GM23338 (cell line): ENCODE measurements at places on chromosomes 6 and 20. TPM values are rescaled to one million over a fixed set of nuclear protein-coding genes. Genes with fewer than 3 reads are reported as not detected.

PKIB gene
- polyA plus RNA-seq = 125 and 128 TPM in 2 replicates

QKI gene
- 53.7 and 60.8 TPM in 2 replicates for polyA plus RNA-seq

GPR63 gene
- polyA plus RNA-seq = 5.4 and 5.5 TPM in 2 replicates

CLVS2 gene
- polyA plus RNA-seq = 0.08 and 0.14 TPM in 2 replicates

TRIM38 gene
- polyA plus RNA-seq = 0.57 and 0.82 TPM in 2 replicates

IL17F gene
- polyA plus RNA-seq = 0.35 TPM in 1 of 2 replicates, not detected in the other

KIAA1755 gene
- polyA plus RNA-seq = not detected in 2 replicates

SALL4 gene
- 122 and 123 TPM in 2 replicates for polyA plus RNA-seq

MAS1 gene
- polyA plus RNA-seq = not detected in 2 replicates

LY6G6C gene
- polyA plus RNA-seq = 0.23 TPM in 1 of 2 replicates, not detected in the other

DLL1 gene
- 2.2 and 2.6 TPM in 2 replicates for polyA plus RNA-seq

SEMG1 gene
- 4.4 and 5.7 TPM in 2 replicates for polyA plus RNA-seq

GOPC gene
- 14.0 and 15.5 TPM in 2 replicates for polyA plus RNA-seq

GTSF1L gene
- polyA plus RNA-seq = not detected in 2 replicates

GRCh38 chr6:22152841-22153240 is 144.0 kb downstream of the PRL start:
- no peak for DNase-seq

- DNase-seq = no peak
These were observed 16.0 kb upstream of the TRIM38 start for GRCh38 chr6:25946631-25947030.

GRCh38 chr20:48242623-48243022 is 457.3 kb upstream of the SULF2 start:
- no peak for DNase-seq

- DNase-seq = no peak
These were observed 99.2 kb downstream of the NKAIN2 start for GRCh38 chr6:123902738-123903313.

- DNase-seq = peak; percentile 95
These were observed 10.0 kb upstream of the POU5F1 start for GRCh38 chr6:31180500-31180899.

- DNase-seq = no peak
These were observed 108.2 kb downstream of the THBS2 start for GRCh38 chr6:169145496-169145895.

GRCh38 chr6:19037607-19038006 is 650.5 kb downstream of the RNF144B start:
- DNase-seq = no peak

GRCh38 chr6:43127877-43128276 is 43.2 kb upstream of the SRF start:
- DNase-seq = no peak

GRCh38 chr20:32285621-32286371 is 8.3 kb downstream of the KIF3B start:
- no peak for DNase-seq

- DNase-seq = no peak
These were observed 286.2 kb downstream of the PREX1 start for GRCh38 chr20:48541581-48542071.

DNA sequence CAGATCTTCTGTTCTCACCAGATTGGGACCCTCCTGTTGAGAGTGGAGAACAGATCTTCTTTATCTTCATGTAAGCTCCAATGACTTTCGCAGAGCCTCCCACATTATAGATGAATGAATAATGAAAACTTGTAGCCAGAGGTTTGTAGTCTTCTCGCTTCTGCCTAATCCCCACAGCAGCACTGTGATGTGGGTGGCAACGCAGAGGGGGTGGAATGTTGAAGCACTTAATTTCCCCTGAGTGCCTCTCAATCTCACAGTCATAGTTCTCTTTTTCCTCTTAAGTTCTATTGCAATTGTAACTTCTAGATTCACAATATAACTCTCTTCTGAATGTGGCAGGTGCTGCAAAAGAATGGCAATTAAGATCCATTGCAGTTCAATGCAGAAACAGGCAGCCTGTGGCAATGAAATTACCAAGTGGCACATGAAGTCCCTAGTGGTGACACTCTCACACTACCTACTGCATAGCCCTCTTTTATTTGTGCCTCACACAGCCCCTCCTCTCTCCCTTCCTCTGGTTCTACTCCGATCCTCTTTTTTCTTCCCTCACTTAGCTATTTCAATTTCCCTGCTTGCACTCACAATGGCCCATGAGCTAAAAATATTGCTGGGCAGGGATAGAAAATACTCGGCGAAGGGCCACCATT is 281.9 kb downstream of the UBE3D start:
- DNase-seq = peak; percentile 73

DNA sequence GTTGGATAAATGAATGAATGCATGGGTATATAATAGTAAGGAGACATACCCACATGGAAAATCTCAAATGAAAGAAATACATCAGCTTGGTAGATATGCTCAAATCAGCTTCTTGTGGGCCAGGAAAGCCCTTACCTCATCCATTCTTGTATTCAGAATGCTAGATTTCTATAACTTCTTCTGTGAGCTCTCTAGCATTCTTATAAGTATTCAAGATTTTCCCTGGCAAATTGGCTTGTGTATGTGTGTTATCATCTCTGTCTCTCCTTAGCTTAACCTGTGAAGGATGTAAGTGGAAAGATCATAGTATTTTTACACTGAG is 100.8 kb downstream of the OR2B2 start:
- DNase-seq = no peak

- DNase-seq = no peak
These were observed 28.7 kb downstream of the SNHG17 start for GRCh38 chr20:38406476-38406875.

DNA sequence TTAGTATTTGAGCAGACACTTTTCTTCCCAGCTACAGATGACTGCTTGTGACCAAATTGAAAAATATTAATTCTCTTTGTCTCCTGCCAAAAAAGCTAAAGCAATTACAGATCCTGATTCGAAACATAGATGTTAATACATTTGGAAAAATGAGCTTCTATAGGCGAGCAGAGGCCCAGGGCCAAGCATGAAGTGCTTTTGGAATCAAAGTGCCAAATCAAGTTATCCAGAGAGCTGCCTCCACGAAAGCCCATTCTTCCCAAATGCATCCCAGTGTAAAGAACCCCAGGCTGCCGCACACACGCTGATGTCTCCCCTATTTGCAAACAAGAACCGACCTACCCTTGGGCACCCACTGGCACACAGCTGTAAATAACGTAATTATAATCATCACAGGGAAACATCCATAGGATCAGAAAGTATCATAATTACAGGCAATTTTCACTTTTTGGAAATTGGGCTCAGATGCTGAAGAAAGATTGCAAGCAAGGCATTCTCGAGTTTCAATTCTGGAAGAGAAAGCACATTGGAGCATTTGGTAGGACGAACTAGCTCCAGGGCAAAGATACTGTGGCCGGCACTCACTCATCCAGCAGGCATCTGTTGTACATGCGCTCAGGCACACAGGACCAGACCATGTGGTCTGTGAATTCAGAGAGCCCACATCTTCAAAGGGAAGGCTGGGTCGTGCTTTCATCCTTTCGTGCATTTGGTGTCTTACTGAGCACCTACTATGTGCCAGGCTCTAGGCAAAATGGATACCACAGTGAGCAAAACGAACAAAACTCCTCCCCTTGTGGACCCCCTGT is 45.9 kb downstream of the BMP7 start:
- no peak for DNase-seq

DNA sequence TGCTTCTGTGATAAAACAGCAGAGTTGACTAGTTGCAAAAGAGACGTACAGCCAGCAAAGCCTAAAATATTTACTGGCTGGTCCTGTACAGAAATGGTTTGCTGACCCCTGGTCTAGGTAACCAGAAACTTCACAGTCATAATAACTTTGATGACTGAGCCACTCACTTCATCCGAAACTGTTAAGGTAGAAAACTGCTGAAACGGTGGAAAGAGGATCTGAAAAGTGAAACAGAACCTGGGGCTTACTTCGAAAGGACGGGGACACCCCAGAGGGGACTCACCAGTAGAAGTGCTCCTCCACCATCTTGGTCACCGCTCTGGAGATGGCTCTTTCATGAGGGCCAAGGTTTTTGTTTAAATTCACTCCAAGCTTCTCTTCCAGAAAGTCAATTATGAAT is 16.4 kb downstream of the FAXC start:
- DNase-seq = no peak

- no peak for DNase-seq
These were observed 280.4 kb downstream of the UBE3D start for GRCh38 chr6:82785206-82785605.

DNA sequence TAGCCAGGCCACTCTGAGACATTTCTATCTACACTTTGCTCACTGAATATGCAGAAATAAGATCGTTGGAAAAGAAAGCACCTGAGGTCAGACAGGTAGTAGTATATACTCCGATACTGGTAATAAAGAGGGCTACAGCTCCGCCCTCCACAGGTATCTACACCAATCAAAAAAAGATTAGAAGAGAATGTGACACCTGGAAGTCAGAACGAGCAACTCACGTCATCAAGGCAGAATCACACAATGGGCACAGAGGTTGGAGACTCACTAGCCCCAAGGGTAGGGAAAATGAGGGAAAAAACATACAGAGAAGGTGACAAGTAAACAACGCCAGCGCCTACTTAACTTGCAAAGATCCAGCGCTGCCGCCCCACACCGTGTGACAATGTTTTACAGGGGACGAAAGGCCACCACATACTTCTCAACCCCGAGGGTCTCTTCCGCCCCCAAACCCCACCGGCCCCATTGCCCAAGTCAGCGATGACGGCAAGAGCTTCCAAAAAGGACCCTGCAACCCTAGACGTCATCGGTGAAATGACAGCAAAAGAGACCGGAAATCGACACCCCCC is 653 bp downstream of the LMBRD1 start:
- peak; percentile 87 for DNase-seq

DNA sequence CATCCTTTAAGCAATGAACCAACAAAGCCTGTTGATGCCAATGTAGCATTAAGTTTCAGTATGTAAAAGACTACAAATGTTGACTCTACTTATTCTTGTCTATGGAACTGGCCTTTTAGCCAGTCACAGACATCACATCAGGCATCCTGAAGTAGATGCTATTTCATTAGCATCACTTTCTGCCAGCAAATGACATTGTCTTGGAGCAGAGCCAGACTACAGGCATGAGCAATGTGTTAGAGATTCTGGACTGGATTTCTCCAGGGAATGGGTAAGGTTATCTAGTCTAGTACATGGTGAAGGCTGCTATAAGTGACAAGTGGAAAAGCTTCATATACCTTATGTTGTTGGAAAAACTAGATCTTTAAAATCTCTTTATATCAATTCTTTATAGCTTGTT is 142.9 kb downstream of the ADGRB3 start:
- no peak for DNase-seq

GRCh38 chr6:14066782-14067406 is 50.7 kb upstream of the CD83 start:
- peak; percentile 86 for DNase-seq

GRCh38 chr6:73231986-73232391 is 6.7 kb upstream of the KHDC1L start:
- DNase-seq = no peak

DNA sequence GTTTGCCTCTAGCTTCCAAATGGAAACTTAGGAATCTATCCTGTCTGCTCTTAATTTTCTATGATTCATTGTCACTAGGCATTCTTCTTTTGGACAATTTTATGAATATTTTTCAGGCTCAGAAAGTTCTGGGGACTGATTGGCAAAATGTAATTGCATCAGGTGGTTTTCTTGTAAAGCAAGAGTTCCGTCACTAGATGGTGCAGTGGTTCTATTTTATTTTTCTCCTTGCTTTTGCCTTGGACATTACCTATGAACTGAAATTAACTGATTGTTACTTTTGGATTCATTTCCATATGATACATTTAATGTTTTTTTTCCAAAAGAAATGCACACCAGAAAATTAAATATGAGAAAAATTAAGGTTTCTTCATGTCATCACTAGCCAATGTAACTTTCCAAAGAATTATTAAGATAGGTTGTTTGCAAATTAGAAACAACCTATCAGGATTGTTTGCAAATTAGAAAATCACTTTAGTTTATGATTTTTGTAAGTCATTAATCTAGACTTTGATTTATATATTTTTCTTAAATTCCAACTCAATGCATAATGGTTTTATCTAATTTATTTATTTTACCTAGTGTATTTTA is 48.0 kb downstream of the TMEM170B start:
- DNase-seq = peak; percentile 70

GRCh38 chr20:2917266-2917665 is 44.0 kb downstream of the PTPRA start:
- DNase-seq = peak; percentile 66

GRCh38 chr6:28446818-28447511 is 3.7 kb upstream of the ZSCAN23 start:
- peak; percentile 68 for DNase-seq
